ENCODE measurements at places on chromosomes 4 and X.

GRCh38 chrX:22652596-22652995 lies 347.2 kb upstream of the DDX53 start:
- peak; percentile 1 for DNase-seq

DNA sequence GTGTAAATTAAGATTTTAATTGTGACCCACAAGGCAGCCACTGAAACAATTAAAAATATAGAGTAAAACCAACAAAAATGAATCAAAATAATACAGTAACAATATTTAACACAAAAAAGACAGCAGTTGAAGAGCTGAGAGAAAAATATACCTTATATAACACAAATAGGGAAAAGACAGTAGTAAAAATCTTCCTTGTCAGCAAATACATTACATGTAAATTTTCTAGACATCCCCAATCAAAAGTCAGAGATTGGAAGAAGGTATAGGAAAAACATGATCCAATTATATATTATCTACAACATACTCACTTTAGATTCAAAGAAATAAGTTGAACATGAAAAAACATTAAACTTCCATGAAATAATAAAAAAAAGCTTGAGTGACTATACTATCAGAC lies 330.8 kb downstream of the UBE2NL start:
- DNase-seq: no peak

DNA sequence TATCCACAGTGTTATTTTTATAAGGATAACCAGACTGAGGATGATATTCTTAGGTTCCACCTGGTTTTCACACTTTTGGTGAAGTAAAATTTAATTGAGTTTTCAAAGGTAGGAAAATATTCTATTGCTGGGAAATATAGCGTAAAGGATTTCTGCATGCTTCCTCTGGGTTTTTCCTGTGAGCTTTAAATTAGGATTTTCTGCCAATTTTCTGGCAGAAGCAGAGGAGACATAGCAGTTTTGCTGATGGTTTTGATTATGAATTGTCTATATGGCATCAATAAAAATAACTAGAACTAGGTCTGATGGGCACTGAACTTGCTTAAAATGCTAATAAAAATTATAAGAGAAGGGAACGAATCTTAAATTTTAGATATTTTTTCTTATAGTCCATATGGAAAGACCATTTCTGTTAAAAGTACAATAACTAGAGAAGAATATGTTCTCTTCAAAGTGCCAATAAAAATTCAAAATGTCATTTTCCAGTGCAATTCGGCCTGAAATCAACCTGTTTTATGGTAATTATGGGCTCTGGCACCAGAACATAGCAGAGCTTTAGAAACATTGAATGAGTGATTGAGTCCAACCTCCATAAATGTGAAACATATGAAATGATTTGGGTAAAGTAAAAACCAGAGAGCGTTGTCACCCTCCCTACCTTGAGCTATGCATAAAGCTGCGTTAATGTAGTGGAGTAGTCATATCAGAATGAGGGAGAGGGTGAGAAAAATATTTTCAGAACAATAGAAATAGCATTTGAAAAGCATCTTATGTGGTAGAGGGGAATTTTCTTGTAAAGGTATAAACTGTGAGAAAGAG lies 279.7 kb downstream of the SPRY1 start:
- no peak for DNase-seq

DNA sequence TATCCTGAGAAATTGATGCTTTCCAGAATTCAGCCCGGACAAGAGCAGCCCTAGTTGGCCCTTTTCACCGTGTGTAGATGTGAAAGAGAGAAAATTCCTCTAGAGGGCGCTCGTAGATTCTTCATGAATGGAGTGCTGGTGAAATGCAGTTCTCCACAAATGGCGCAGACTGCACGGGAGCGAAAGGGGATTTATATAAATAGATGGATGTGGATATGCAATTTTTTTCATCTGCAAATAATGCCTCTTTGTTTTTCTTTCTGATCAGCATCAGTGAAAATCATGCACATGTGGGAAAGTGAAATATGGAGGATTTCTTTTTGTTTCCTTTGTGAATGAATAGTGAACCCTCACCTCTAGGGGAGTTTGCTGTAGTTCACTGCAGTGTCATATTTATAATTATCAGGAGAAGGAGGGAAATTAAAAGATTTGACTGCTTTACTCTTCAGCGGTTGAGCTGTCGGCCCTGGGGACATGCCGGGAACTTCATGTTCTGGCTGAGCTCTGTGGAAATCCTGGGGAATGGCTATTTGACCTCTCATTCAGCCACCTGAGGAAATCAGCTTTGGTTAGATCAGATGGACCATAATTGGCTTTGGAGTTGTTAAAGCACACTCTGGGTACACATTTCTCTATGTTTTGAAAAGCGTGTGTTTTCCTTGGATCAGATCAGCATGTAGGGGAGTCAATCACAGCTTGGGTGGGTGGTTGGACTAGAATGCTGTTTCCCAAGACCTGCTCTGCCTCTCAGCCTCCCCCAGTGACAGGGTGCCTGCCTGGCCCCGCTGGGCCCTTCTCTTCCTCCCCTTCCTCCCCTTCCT lies 115.0 kb upstream of the SHISA3 start:
- DNase-seq: peak; percentile 70

DNA sequence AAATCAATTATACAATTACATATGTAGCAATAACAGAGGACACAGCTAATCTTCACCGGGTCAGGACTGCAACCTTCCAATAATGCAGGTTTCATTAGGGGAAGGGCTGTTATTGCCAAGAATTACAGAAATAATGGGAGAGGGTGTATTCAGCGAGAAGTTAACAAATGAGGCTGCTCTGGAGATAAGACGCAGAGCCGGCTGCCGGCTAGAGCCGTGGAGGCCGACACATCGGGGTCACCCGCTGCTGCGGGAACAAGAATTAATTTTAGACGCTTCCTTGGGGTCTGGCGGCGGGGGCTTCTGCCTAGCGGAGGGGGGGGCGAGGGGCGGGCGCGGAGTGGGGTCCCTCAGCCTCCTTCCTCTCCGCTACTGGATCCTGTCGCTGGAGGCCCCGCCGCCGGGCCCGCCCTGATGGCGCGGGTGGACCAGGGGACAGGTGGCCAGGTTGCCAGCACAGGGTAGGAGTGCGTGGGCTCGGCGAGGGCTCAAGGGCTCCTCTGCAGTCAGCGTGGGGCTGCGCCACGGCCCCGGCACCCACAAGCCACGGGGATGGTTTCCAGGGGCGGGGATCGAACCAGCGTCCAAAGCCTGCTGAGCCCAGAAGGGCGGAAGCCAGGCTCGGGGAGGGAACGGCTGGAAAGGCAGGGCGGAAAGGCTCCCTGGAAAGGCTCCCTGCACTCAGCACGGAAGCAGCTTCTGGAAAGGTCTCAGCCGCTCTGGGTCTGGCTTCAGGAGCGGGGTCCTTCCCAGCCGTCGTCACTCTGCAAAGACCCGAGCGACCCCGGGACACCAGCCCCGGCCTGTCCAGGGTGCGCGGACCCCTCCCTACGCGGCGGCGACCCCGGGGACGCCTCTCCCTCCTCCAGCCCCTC lies 113.8 kb upstream of the NKX1-1 start:
- no peak for DNase-seq

- peak; percentile 1 for DNase-seq
These were observed 2.4 kb downstream of the RAB33A start for GRCh38 chrX:130174045-130174704.

GRCh38 chr4:124635331-124635730 lies 77.2 kb downstream of the ANKRD50 start:
- no peak for DNase-seq

GRCh38 chr4:145001635-145002034 lies 96.4 kb downstream of the ANAPC10 start:
- DNase-seq: no peak

- DNase-seq: peak; percentile 18
These were observed 75.9 kb upstream of the CAMK2D start for GRCh38 chr4:113837397-113837796.

DNA sequence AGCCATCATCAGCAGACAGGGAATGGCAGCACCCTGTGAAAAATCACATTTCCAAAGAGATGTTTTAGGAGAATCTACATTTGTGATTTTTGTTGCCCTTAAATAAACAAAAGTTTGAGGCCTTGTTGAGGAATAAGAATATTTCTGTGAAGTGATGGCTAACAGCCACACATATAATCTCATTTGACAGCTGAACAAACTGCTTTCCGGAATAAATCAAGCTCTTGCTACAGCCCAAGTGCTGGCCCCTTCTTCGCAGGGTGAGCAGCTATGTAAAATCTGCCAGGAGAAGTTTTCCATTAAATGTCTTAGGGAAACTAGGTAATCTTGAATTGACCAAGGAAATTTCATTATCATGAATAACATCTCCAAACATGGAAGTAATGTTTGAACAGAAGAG lies 106.4 kb upstream of the GPM6B start:
- DNase-seq: no peak

DNA sequence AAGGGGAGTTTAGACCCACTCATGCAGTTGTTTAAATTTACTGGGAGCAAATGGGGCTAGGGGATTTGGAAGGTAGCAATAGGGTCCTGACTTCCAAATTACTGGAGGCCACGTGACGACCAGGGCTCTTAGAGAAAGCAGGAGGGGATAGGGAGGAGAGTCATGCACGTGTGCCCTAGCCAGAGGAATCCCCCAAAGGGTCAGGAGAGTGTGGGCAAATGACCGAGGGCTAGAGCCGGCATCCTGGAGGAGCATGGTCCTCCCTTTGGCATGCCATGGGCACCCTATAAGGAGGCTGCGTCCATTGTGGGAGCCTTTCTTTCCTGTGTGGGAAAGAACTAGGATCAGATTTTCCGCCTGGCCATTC lies 25.5 kb upstream of the GPC4 start:
- DNase-seq: no peak

GRCh38 chrX:135557344-135557743 lies 36.9 kb downstream of the INTS6L start:
- no peak for DNase-seq

GRCh38 chr4:108081256-108081655 lies 87.5 kb downstream of the LEF1 start:
- no peak for DNase-seq

- no peak for DNase-seq
These were observed 14.9 kb upstream of the PORCN start for GRCh38 chrX:48493890-48494364.

DNA sequence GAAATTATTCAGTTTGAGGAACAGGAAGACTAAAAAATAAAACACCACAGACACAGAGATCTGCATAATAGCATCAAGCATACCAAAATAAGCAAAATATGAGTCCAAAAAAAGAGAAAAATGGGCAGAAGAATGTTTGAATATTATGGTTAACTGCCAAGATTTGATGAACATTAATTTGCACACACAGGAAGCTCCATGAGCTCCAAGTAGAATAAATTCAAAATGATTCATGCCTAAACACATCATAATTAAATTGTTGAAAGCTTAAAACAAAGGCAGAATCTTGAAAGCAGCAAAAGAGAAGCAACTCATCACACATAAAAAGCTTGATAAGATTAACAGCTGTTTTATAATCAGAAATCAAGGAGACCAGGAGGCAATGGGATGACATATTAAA lies 156.6 kb upstream of the ARSJ start:
- no peak for DNase-seq

DNA sequence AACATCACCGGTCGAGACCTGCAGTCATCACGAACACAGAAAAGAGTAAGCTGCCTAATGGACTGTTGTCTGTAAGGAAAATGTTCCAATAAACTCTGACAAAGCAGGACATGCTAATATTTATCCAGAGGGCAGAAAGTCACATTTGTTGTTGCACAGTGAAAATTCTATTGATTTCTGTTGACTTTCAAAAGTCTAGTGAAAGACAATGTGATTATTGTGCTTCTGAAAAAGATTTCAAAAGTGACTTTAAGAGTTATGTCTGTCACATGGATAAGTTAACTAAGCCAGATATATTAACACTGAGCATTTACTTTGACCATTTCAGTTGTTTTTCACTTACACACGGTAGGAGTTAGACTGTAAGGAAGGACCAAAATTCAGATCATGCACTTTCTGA lies 9.3 kb upstream of the RFC1 start:
- no peak for DNase-seq

DNA sequence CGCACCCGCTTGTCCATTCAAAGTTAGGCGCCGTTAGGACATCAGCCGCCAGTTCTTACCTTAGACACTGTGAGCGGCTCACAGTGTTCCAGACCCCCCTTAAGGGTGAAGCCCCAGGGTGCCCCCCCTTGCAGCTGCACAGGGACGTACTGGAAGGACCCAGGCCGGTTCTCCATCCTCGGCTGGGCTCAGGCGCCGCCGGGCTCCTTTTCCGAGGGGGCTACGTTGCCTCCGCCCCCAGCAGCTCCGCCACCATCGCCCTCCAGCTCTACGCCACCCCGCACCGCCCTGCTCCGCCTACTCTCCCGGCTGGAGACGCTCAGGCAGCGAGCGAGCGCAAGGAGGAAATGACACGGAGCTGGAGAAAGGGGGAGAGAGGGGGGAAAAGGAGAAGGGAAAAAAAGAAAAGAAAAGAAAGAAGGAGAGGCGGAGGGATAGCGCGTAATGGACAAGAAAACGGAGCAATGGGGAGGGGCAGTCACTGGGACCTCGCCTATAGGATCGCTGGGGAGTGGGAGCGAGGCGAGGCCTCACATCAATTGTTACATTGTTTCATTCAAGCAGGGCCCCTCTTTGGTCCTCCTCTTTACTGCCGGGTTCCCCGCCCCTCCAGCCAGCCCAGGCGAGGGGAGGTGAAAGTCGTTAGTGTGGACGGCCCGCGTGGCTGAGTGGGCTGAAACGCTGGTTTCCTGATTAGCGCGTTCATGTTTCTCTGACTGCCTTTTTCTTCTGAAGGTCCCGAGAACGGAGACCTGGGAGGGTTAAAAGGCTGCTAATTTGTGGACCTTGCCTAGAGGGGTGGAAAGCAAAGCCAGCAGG lies at the start of gene SHROOM4:
TSS of gene SHROOM4 (minus strand) at position 352 of the 819 bp plus-strand sequence. CDS start at position 176, 176 bp downstream.
- DNase-seq: no peak

DNA sequence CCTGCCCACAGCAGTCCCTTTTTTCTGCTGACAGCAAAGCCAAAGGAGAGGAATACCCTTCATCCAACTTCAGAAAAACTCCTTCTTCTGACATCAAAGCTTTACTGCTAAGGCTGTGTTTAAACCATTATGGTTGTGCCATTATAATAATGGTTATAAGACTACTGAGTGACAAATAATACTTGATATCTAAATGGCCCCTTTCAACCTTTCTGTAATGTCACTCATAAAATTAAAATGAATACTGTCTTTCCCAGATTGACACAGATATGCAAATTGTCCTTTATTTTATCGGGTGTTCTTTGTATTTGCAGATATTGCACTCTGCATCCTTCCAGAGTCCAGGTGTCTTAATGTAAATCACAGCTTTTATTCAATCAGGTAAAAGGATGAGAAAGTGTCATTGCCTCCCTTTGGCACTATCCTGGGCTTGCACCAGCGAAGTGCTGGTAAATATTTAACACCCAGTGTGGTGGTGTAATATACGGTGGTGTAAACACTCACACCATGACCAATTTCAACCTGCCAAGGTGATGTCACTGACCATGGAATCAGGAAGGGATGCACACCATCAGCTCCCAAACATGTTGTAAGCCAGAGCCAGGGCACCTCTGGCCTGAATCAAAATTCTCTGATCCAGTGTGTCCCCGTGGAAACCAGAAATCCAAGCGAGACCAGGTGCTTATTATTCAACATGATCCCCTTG lies 139.4 kb upstream of the TENM3 start:
- no peak for DNase-seq

GRCh38 chrX:40174854-40175510 lies 77.2 kb upstream of the BCOR start:
- peak; percentile 27 for DNase-seq

Measured in LoVo (cell line).